ENCODE measurements at places on chromosomes 7 and 10.

DNA sequence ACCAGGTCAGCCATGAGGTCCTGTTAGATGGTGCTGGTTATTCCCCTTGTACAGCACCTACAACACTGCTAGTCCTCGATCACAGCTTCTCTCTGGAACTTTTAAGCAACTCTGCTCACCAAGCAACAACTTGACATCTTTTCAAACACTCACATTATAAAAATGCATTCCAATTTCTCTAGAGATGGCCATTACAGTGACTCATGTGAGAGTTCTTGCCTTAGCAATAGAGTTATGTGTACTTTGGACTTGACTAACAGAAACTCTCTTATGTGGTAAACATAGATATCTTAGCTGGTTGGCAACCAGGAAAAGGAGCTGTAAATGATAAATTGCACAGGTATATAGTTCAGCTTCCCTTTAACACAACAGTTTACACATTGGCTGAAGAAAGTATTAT lies 122.2 kb downstream of the PDE1C start:
- DNase-seq, result no peak

DNA sequence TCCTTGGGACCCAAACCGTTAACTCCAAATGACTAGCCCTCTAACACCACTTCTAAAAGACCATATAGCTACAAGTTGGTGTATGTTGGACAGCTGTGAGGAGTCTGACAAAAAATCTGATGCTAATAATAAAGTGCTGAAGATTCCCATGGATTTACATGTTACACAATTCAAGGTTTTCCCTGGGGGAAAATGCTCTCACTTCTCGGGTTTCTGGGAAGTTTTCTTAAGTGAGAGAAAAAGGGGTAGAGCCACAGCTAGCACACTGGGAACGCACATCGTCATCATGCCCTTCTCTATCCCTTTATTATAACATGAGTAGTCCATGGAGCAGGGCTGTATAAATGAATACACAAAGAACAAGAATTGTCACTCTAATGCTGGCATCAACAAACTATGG lies 162.1 kb downstream of the CHCHD3 start:
- no peak for DNase-seq

- DNase-seq, result no peak
These were observed 4.5 kb upstream of the TRAPPC14 start for GRCh38 chr7:100163006-100163531.

- DNase-seq, result no peak
These were observed 293.6 kb downstream of the CSTF2T start for GRCh38 chr10:51405580-51406351.

GRCh38 chr10:13885238-13885990 lies 298.6 kb downstream of the PRPF18 start:
- DNase-seq, result no peak

DNA sequence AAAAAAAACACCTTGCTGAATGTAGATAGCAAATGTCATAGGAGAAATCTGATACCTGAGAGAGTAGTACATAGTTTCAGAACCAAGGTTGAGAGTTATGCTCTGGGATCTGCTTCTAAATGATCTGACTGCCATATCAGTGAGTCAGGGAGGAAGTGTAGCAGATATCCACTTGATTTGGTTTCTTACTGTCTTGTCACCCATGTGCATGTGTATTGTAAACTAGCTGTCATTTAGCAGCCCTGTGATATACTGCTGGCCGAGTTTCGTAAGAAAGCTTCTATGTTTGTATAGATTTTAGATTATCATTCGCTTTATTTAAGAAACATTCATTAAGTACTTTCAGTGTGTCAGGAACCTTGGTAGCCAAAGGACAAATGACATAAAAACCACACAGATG lies 42.0 kb downstream of the SP4 start:
- DNase-seq, result no peak

DNA sequence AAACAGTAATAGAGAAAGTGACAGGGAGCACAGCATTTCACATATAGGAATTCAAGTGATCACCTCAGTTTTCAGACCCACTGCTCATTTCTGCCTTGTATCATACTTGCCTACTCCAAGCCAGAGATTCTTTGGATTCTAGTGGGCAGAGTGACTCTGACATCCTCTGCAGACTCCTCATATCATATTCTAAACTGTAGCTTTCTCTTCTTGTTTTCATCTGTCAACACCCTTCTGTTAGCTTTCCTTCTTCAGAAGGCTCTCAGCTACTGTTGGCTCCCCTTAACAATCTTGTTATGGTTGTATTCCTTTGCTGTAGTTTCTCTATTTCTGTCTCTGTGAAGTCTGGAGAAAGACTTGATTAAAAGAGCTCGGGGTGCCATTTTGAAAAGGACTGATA lies 120.5 kb downstream of the CTNNA3 start:
- no peak for DNase-seq

DNA sequence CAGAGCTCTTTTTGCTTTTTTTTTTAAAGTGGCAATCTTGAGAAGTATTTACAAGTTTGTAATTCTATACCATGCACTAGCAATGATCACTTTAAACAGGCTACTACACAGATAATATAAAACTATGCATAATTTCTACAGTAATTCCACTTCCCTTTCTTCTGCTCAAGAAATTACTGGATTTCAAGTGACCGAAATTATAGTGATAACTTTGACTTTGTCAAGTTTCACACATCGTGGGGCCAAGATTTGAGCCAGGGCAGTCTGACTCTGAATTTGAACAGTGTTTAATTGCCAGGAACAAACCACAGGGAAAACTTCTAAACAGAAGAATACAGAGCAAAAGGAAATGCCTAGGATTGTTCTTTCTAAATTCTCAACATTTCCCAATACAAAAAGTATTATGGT lies 288.3 kb upstream of the MKLN1 start:
- DNase-seq, result no peak

DNA sequence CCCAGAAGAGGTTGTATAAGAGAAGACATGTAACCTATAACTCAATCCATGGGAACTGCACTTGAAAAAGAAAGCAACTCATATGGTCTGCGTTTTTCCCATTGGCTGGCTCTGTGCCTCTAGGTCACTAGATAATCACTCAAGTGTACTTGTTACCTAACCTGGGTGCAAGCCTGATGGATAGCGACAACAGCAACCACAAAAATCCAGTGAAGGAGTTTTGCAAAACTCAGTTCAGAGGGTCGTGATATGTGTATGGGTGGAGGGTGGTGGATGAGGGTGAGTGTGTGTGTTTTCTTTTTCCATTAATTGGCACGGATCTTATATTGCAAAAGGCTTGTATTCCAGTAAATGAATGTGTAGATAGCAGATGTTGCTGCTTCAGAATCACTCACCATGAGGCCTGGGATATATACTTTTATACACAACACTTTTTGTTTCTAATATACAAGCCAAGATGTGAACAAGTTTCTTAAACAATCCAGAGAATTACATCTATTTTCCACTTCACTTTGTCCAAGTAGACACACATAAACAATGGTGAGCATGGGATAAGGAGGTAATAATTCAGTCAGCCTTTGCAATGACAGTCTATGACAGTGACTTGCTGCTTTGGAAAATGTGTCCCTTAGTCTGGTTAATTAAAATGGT lies 286.9 kb upstream of the DKK1 start:
- DNase-seq, result no peak

- DNase-seq, result no peak
These were observed at the start of gene NEBL for GRCh38 chr10:20897146-20897825. Gene NEBL (minus strand): TSS chr10:20897311. CDS start chr10:20897205, 106 bp downstream.

GRCh38 chr7:2979951-2980350 lies 63.7 kb downstream of the CARD11 start:
- no peak for DNase-seq

GRCh38 chr10:76902949-76903348 lies 734.7 kb downstream of the KCNMA1 start:
- DNase-seq, result no peak

GRCh38 chr7:42071372-42072261 lies 165.4 kb downstream of the GLI3 start:
- DNase-seq, result no peak

DNA sequence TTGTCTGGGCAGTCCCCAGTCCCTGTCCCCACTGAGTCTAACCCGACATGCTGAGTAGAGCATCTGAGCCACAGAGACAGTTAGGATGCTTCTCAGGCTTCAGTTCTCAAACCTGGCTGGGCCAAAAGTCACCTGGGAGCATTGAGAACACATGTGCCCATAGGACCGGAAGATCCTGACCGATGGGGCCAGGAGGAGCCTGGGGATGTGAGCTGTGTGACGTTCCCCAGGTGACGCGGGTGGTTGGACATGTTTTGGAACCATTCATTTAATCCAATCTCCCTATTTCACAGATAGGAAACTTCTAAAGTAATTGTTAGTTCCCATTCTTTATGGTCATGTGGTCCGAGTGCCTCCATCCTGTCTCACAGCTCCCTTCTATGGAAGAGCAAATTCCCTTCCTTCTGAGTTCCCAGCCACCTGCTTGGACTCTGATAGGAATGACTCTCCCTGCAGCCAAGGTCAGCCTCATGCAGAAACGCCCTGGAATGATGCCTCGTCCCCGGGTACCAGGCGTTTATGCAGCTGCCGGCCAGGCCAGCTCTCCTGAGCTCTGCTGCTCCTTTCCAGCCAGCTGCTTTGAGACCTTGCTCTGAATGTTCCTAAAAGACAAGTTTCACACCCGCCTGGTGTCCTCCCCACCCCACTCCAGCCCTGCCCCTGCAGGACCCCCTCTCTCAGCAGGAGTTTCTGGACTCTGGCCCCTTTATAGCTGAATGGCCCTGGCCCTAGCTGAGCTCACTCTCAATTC lies 166.5 kb upstream of the RHEB start:
- no peak for DNase-seq

DNA sequence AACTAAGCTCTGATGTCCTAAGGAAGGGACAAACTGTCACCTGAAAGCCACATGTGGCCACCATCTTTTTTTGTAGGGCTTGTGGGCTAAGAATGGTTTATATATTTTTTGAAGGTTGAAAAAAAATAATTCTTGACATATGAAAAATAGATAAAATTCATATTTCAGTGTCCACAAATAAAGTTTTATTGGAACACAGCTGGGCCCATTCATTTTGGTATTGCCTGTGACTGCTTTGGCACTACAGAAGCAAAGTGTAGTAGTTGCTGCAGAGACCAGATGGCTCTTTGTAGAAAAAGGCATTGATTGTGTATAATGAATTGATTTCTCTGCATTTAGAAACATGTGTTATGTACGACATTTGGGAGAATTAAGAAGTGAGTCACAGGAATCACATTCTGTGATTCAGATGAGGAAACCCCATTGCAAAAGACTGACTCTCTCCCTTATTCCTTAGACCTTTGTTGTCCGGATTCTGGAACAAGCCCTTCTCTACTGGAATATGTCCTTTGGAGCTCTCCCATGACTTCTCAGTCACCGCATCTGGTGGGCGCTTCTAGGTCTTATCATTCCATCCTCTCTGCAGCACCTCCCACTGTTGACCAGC lies 438.7 kb downstream of the LRMDA start:
- no peak for DNase-seq

- DNase-seq, result no peak
These were observed 40.1 kb downstream of the LRGUK start for GRCh38 chr7:134167250-134167649.

GRCh38 chr10:70479165-70479581 lies 606 bp downstream of the PALD1 start:
- DNase-seq, result no peak

GRCh38 chr7:28266402-28266801 lies 85.8 kb upstream of the JAZF1 start:
- no peak for DNase-seq

DNA sequence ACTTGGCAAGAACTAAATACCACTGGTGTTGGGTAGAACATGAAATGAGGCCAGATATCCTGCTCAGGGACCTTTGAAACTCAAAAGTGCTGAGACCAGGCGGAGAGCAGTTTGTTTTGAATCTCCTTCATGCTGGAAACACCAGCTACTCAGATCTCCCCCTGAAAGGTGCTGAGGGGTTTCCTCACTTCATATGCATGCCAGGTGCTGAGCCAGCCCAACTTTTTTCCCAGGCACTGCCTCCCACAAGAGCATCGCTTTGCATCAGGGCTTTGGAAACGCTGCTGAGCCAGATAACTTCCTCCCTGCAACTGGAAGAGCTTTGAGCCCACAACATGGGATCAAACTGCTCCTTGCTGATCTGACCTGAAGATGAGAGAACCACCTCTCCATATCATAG lies 13.7 kb downstream of the NPTX2 start:
- DNase-seq, result no peak

DNA sequence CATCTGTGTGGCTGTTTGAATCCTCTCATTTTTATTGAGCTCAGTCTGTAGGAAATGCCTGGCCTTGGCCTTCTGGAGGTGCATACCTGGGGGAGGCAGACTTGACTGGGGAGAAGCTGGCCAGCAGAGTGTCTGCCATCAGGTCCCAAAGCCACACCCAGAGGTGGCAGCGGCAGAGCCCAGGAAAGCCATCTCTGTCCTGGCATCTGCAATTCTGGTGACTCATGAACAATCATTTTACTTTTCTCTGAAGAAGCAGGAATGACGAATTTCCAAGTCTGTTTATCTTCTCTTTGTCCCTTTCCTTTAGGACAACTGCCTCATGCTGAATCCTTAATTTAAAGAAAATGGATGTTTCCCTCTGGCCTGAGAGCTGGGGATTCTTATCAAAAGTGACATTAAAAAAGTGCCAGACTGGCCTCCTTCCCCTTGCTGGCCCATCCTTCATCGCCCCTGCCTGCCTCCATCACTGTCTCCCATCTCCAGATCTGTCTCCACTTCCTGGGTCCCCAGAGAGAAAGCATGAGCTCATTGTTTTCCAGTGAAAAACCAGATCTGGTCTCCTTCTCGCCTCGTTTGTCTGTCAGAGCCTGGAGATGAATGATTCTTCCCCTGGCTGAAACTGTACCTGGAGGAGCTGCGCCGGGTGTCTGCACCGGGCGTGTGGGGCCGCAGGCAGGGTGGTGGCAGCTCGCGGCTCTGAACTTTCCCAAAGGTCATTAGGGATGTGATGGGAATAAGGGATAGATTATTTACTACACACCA lies 124.5 kb downstream of the TMEM178B start:
- DNase-seq, result no peak

GRCh38 chr10:127034790-127035189 lies 129.6 kb downstream of the DOCK1 start:
- no peak for DNase-seq

DNA sequence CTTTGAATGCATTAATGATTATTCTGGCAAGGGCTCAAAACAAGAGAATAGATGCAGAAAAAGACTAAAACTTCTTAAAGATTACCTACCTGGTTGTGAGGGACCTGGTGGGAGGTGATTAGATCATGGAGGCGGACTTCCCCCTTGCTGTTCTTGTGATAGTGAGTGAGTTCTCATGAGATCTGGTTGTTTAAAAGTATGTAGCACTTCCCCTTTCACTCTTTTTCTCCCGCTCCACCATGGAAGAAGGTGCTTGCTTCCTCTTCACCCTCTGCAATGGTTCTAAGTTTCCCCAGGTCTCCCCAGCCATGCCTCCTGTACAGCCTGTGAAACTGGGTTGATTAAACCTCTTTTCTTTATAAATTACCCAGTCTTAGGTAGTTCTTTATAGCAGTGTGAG lies 226.6 kb downstream of the ARHGAP12 start:
- DNase-seq, result no peak

- DNase-seq, result no peak
These were observed 312.3 kb downstream of the REEP3 start for GRCh38 chr10:63833411-63834060.
